ENCODE measurements at places on chromosomes 1 and 21.

DNA sequence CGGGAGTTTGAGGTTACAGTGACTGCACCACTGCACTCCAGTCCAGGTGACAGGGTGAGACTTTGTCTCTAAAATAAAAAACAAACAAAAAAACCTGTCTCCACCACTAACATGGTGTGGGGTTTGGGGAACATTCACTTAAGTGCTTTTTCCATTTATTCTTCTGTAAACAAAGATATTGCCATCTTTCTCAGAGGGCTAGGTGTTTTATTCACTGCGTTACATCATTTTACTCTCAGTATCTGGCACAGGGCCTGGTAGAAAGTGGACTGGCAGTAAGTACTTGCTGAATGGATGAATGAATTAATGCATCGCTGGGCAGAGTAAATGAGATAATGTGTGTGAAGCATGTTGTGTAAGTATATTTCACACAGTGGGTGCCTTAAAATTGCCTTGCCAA, 20.1 kb downstream of the KIAA0040 start:
- no peak for ATAC-seq

DNA sequence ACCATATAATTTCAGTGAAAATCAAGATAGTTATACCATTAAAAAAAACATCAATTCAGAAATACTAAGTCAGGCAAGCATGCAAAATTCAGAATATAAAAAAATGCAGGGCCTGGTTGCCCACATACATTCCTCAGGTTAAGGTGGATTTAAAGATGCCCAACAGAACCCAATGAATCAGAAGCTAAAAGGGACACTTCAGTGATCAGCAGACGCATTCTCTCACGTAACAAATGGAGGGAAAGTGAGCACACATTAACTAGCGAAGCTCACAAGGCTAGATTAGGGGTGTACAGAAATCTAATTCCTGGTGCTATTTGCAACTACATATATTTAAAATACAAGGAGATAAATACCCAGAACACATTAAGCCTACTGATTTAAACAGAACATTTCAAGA, 17.5 kb downstream of the TOMM20 start:
- no peak for ATAC-seq

- no peak for ATAC-seq
Measured at GRCh38 chr1:227299241-227299627, 19.1 kb downstream of the CDC42BPA start.

DNA sequence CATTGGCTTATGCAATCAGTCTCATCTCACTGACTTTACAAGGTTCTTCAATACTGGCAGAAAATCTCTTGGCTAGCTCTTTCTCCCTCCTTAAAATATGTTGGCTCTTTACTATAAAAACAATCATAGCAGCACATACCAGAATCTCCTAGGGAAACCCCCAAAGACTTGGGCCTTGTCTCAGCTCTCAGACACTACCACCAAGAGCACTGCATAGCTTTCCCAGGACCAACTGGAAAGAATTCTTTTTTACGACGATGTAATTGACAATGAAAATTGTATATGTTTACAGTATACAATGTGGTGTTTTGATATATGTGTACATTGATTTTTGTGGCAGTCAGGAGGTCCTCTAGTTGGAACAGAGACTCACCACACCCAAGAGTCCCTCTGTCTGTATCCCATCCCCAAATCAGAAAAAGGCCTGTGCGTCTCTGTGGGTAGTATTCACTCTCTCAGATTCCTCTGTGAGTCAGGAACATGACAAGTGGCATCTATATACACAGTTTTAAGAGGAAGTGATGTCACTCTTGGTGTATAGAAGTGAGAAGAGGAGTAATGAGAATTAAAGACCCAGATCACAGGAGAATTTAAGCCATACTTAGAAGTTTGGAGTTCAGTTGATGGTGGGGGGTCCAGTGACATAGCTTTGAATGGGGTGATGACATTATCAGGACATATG, 21.1 kb downstream of the SMAP2 start:
- peak; percentile 95 for ATAC-seq

- peak; percentile 85 for ATAC-seq
Measured at GRCh38 chr1:15249081-15249480, 2.1 kb downstream of the FHAD1 start.

- no peak for ATAC-seq
Measured at GRCh38 chr1:204623365-204623893, 62.1 kb downstream of the LRRN2 start.

DNA sequence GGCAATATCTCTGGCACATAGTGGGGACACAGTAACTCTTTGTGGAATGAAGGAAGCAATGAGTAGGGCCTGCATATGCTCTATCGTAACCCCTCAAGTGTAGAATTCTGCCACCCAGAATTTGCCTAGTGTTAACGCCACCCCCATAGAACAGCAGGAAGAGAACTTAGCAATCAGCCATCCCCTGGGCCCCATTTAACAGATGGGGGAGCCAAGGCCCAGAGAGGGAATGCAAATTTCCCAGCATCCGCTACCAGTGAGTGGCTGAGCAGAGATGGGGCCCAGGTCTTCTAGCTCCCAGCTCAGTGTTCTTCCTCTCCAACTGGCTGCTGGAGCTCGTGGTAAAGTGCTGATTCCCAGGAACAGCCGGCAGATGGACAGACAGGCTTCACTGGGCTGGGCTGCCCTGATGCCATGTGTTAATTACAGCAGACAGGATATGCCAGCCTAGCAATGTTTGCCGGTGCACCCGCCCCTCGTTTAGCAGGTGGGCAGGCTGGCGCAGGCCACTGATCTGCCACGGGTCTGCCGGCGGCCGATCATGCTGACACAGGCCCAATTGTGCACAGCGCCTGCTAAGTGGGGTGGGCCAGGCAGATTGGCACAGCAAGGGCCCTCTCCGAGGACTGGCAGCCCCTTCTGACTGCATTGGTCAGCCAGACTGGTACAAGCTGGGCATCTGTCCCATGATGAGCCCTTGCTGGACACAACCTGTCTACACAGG, 171.9 kb downstream of the IGSF21 start:
- no peak for ATAC-seq

GRCh38 chr1:21293537-21294265, 3.4 kb upstream of the ECE1 start:
- peak; percentile 26 for ATAC-seq

DNA sequence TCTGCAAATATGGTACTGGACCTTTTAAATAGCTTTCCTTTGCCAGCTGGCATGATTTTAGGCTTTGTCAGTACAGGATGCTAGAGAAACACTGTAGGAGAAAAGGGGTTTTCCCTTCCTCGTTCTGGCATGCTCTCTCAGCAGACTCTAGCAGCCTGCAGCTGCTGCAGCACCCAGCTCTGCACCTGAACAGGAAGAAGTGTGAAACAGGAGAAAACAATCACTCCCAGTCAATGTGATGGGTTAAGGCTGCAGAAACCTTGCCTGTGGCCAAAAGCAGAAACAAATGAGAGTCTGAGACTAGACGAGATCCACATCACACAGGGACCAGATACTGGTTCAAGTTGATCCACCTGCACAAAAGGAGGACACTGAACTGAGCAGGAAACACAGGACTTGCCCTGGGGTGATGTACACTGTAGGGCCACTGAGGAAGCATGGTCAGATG, 21.2 kb downstream of the OVGP1 start:
- ATAC-seq = peak; percentile 81

- no peak for ATAC-seq
Measured at GRCh38 chr1:41045740-41046139, 24.2 kb upstream of the SLFNL1 start.

GRCh38 chr1:24897263-24898151, 32.6 kb downstream of the RUNX3 start:
- peak; percentile 7 for ATAC-seq

DNA sequence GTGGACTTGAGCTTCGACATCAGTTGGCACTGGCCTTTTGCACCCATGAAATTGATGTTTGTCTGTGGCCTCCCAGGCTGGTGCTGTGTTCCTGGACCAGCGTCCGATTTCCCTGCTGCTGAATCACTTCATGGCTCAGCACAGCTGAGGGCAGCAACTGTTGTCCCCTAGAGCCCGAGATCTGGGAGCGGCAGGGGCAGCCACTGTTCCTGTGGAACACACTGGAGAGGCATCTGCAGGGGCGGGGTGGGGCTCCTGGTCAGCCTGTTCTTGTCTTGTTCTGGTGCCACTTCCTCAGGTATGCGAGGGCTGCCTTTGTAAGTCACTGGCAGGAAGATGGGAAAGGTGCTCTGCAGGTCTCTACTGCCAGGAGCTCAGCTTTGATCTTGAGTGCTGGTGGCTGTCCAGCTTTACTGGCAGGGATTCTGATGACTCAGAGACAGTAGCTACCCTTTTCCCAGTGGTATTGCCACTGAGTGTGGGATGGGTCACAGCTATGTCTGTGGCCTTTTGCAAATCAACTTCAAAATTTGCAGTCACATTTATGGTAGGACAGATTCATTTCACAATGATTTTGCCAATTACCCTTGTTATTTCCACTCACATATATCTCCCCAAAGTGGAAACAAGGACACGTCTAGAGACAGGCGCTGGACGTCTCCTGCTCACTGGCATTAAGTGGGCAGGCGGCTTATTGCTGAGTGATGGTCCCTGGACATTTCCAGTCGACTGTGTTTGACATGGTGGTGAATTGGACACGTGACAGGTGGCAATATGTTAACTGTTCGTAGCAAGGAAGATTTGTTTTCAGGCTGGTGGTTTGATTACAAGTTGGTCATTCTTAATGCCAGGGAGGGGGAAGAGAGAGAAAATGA, 15.3 kb downstream of the AGPAT3 start:
- no peak for ATAC-seq

- ATAC-seq = no peak
Measured at GRCh38 chr1:18719786-18720451, 89.3 kb downstream of the PAX7 start.

- ATAC-seq = no peak
Measured at GRCh38 chr1:13888351-13888986, 188.5 kb downstream of the PRDM2 start.

GRCh38 chr1:186206048-186206570, 168.9 kb downstream of the TPR start:
- ATAC-seq = no peak

DNA sequence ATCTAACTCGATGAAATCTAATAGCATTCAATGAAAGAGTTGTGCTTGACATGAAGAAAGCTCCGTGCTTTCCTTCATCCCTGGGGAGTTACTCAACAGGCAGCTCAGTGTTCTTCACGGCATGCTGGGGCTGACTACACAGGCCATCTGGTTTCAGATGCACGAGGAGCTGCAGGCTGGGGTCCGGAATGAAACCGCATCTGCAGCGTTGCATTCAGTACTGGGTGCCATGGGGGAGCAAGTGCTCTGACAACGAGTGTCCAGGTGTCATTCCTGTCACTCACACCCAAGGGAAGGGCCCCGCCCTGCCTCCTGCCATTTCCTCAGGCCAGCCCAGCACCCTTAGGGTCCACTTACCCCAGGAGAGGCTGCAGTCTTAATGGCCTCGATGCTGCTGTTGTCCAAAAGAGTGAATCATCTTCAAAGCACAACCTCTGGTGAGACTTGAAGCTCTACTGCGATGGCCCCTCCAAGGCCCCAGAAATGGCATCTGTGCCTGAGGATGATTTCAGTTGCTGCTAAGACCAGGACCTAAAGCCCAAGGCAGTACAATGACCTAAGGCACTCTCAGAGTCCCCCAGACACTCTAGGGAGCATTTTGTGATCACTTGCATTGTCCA, 61.4 kb downstream of the STUM start:
- no peak for ATAC-seq

DNA sequence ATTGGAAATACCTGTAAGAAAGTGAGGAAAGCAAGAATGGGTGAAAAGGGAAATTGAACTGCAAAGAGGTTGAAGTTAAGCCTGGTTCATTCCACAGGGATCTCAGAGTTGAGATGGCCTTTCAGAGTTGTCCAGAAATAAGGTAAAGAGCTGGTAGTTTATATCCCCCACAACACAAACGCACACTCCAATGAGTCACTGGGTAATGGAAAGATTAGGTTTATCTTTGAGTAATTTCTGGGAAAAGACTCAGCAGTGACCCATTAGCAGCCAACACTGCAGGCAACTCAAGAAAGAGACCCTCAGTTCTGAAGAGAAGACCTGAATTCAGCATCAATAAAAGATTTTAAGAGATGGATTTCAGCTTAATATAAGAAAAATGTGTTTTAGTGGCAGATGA, 485.5 kb downstream of the PTPRC start:
- no peak for ATAC-seq

GRCh38 chr21:45831991-45832740, 149.4 kb upstream of the COL6A1 start:
- ATAC-seq = no peak

All from activated CD4-positive, CD25-positive, alpha-beta regulatory T cell treated with anti-CD3 and anti-CD28 coated beads, Interleukin-2, amount 50 U/mL, for 24 hours (primary cell).